ENCODE measurements at places on chromosomes 1 and 21. TPM values are rescaled to one million over a fixed set of nuclear protein-coding genes. Genes with fewer than 3 reads are reported as not detected.

DNA sequence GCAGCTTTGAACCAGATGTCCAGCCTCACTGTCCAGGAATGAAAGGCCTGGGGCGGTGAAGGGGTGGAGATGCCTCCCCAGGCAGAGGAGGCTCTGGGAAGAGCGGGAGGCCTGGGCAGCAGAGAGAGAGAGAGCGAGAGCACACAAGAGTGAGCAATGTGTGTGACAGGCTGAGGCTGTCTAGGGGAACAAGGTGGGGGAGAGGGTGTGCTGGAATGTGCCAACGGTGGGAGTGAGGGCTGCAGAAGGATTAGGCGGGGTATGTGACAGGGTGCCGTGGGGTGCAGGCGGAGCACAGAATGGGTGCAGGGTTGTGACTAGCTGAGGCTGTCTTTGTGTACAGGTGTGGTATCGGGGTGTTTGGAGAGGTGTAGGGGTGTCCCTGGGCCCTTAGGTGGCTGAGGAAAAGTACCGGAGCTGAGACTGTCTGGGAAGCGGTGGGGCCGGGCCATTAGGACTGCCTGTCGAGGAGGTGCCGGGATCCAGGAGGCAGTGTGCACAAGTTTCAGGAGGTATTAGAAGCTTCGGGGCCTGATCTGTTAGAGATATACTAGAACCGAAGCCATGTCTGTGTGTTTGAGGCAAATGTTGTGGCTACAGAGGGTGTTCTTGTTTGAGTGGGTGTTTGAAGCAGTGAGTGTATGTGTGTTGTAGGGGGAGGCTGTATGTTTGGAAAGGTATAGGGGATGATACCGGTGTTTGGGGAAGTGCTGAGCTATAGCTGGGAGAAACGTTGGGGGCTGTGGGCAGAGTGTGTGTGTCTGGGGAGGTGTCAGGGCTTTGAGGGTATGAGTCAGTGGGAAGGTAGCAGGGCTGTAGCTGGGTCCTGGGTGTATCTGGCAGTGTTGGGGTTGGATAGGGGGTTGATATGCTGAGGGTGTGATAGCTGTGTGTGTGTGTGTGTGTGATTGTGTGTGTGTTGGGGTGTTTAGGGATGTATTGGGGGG lies 9.1 kb downstream of the AHDC1 start:
- DNase-seq: no peak

DNA sequence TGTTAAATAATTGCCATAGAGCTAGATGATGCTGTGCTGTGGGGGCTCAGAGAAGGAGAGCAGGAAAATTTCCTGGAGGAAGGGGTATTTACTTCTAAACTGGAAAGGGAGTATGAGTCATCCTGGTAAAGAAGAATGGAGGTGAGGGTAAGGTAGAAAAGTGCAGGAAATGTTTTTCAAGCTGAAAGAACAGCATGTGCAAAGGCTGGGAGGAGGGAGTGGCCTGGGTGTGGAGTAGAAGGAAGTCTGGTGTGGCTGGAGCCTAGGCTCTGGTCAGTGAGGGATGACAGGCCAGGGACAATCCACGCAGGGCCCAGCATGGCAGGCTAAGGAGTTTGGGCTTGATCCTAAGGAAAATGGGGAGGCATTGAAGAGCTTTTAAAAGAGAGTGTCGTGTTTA lies 45.9 kb downstream of the MATN1 start:
- no peak for DNase-seq

Gene OR2T29
- total RNA-seq: not detected

DNA sequence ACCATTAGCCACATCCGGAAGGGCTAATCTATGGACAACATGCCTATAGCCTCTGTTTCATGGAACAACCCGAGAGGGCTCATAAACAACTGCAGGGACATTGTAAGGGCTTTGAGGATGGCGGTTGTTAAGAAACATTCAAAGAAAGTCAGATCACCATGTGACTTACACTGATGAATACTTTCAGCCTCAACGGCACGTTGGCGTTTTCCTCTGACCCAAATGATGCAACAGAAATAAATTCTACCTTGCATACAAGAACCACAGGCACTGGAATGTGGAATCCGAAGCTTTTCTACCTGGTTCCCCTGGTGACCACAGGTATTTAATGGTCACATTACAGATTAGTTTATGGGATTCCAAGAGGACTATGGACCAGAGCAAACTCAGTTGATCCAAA lies 107.0 kb downstream of the CLIC6 start:
- DNase-seq: no peak

- no peak for DNase-seq
Observed at GRCh38 chr21:31115249-31115648, 77.0 kb upstream of the KRTAP19-8 start.

GRCh38 chr1:22738522-22738921 lies 27.9 kb downstream of the EPHB2 start:
- no peak for DNase-seq

GRCh38 chr1:10639011-10639774 lies 157.3 kb downstream of the CASZ1 start:
- peak; percentile 39 for DNase-seq

Gene AADACL4
- total RNA-seq: not detected

Gene VCAM1
- not detected for total RNA-seq

- DNase-seq: no peak
Observed at GRCh38 chr1:17825273-17826164, 70.4 kb downstream of the ACTL8 start.

- no peak for DNase-seq
Observed at GRCh38 chr1:63352736-63353135, 14.7 kb upstream of the ALG6 start.

GRCh38 chr1:230573658-230574057 lies 68.6 kb upstream of the COG2 start:
- no peak for DNase-seq

GRCh38 chr21:40507978-40508377 lies 339.0 kb downstream of the DSCAM start:
- no peak for DNase-seq

DNA sequence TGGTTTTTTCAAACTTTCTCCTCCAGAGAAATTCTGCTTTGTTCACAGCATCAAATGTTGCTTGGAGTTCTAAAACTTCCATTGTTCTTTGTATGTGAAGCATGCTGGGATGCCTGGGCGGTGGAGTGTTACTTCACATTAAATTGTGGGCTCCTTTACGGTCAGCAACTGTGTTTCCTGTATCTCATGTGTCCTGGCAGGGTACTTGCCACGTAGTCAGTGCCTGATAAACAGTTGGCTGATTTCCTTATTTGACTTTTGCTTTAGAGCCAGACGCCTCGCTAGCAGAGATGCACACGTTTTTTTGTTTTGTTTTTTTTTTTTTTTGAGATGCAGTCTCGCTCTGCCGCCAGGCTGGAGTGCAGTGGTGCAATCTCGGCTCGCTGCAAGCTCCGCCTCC lies 96.7 kb downstream of the UCK2 start:
- DNase-seq: no peak

- DNase-seq: no peak
Observed at GRCh38 chr1:92168657-92169056, 49.1 kb upstream of the C1orf146 start.

Gene NUDT4B
- total RNA-seq: not detected

Gene ACTL8
- 0.47 TPM for total RNA-seq

Gene NTMT2
- 0.67 TPM for total RNA-seq

DNA sequence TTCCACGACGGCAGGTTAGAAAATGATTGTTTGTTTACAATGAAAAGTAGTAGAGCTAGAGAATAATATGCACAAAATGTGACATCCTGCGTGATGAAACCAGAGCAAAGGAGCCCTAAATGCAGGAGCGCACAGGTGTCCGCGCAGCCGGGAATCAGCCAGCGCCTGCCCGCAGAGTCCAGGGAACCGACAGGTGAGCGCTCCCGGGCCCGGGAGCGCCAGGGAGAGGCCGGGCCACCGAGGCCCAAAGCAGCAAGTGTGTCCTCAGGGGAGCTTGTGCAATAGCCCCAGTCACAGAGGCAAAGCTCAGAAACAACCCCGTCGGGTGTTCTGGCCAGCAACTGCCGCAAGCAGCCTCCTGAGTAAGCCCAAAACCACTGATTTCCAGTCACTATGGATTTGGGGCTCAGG lies 789 bp upstream of the GALE start:
- no peak for DNase-seq

GRCh38 chr1:93237021-93237420 lies 56.5 kb downstream of the CCDC18 start:
- DNase-seq: no peak

- no peak for DNase-seq
Observed at GRCh38 chr1:191662746-191663145, 495.5 kb upstream of the RGS18 start.

DNA sequence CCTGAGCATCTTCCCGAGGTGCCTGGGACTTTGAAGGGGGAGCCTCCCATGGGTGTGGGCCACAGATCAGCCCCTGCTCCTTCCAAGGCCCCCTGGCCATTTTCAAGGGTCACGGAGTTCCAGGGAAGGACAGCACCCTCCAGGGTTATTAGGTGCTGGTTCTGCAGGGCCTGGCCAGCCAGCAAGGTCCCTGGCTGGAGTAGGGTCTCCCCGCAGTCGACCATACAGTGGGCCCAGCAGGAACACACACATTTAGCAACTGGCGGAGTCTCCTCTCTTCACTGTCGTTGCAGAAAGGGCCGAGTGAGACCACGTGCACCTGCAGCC lies 17.7 kb upstream of the SUMO3 start:
- no peak for DNase-seq

- DNase-seq: peak; percentile 91
Observed at GRCh38 chr1:12124693-12125421, 41.9 kb upstream of the TNFRSF1B start.

- peak; percentile 72 for DNase-seq
Observed at GRCh38 chr1:50418600-50419109, 4.6 kb downstream of the DMRTA2 start.

- no peak for DNase-seq
Observed at GRCh38 chr1:199766218-199766792, 261.2 kb upstream of the NR5A2 start.

- no peak for DNase-seq
Observed at GRCh38 chr1:176843352-176844297, 320.9 kb downstream of the ASTN1 start.

DNA sequence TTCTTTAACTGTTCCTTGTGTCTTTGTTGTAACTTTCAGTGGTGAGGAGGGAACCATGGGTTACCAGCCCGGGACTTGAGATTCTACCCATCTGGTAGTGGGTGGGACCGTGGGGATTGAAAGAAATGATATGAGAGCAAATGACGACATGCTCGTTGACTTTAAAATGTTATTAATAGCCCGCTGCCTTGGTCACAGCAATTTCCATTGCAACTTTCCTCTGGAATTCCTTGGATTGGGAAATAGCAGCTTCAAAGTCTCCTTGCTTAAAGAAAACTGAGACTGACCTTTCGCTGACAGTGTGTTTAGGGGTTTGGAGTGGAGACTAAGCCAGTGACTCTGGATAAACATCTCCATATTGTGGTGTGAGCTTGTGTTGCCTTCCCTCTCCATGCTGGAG lies 44.2 kb upstream of the MARK1 start:
- no peak for DNase-seq

Gene RPRD2
- 32.4 TPM for total RNA-seq

Gene MSH4
- 0.22 TPM for total RNA-seq

Gene CCDC190
- not detected for total RNA-seq

- no peak for DNase-seq
Observed at GRCh38 chr1:237279629-237280028, 237.6 kb downstream of the RYR2 start.

DNA sequence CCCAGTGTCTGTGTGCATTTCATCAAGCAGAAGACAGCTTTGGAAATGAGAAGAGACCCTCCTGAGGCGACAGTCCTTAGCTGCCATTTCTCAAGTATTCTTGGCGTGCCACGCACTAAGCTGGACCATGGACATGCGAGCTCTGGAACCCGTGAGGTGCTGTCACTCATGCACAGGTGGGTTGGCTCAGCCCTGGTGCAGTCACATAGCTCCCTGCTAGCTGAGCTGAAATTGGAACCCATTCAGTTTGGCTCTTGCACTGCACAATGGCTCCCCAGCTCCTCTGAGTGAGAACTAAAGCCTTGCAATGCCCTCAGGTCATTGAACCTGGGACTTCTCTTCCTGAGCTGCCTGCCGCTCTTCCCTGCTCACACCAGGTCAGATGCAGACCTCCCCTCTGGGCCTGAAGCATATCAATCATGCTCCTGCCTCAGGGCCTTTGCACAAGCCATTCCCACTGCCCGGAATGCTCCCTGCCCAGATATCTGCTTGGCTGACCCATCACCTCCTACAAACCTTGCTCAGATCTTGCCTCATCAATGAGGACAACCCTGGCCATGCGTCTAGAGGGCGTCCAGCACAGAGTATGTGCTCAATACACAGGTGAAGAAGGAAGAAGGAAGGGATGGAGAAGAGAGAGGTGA lies 6.3 kb upstream of the SRARP start:
- DNase-seq: no peak

DNA sequence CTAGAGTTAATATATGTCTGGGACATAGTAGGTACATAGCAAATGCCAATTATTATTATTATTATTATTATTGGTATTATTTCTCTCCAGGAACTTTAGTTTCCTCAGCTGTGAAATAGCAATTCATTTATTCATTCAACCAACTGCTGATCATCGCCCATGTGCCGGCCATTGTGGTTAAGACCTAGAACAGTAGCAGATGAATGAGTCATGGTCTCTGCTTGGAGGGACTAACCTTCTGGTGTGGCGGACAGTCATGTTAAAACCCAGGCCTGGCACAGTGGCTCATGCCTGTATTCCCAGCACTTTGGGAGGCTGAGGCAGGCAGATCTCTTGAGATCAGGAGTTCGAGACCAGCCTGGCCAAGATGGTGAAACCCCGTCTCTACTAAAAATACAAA lies 23.8 kb upstream of the LDLRAP1 start:
- DNase-seq: no peak

Gene IFI44
- not detected for total RNA-seq

GRCh38 chr1:191579019-191579418 lies 579.2 kb upstream of the RGS18 start:
- no peak for DNase-seq

Gene SYT14
- total RNA-seq: 16.7 TPM

Gene LCK
- total RNA-seq: 75.3 TPM

DNA sequence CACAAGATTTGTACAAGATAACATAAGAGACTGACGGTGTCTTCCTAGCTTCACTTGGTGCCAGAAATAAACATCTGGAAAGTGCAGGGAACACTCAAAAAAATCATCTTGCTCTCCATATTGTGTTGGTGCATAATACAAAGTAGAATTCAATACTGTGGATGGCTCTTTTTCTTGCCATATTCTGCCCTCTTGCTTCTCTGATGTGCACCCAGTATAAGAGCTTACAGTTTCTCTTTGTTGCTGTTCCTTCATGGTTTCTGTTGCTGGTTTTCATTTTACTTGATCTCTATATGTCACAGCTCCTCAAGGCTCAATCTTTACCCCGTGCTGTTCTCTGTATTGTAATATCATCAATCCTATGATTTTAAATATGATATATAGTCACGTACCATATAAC lies 528.5 kb upstream of the ZP4 start:
- no peak for DNase-seq

Measured in H1 (cell line).